ENCODE measurements at places on chromosomes 2 and 18.

GRCh38 chr2:120826716-120827410 lies 91.2 kb downstream of the GLI2 start:
- DNase-seq = no peak

DNA sequence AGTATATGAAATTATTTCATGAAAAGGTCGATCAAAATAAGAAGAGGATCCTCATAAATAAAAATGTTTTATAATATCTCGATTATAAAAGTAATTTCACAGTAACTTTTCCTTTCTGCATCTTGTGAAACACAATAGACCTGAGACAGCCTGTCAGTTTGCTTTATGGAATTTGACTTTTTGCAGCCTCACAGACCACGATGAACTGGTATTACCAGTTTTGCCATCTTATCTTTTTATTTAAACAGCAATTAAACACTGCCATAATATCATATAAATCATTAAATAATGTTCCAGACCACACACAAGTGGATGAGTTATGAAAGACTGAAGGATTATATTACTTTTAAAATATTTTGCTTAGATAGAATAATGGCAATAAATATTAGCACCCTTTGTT lies 10.7 kb upstream of the GALNT3 start:
- DNase-seq = no peak

DNA sequence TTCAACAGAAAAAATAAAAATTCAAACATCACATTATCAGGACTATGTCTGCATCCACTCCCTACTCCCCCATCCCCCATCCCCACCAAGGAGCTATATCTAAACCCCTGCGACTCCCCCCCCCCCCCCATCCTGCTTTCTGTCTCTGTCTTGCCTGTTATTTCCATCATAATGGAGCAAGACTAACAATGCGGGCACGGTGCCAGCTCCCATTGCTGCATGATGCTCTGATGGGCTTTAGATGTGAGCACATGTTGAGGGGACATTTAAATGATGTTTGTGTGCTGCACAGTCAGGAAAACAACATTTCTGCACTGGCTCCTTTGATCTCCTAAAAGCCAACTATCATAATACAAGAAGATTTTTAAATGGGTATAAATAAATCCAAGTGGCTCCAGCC lies 644.2 kb upstream of the SETBP1 start:
- DNase-seq = no peak

GRCh38 chr2:15893689-15894480 lies 46.5 kb upstream of the MYCN start:
- DNase-seq = no peak

- DNase-seq = no peak
Observed at GRCh38 chr2:101741775-101742520, 44.4 kb downstream of the MAP4K4 start.

- no peak for DNase-seq
Observed at GRCh38 chr2:117686699-117687098, 127.8 kb upstream of the DDX18 start.

DNA sequence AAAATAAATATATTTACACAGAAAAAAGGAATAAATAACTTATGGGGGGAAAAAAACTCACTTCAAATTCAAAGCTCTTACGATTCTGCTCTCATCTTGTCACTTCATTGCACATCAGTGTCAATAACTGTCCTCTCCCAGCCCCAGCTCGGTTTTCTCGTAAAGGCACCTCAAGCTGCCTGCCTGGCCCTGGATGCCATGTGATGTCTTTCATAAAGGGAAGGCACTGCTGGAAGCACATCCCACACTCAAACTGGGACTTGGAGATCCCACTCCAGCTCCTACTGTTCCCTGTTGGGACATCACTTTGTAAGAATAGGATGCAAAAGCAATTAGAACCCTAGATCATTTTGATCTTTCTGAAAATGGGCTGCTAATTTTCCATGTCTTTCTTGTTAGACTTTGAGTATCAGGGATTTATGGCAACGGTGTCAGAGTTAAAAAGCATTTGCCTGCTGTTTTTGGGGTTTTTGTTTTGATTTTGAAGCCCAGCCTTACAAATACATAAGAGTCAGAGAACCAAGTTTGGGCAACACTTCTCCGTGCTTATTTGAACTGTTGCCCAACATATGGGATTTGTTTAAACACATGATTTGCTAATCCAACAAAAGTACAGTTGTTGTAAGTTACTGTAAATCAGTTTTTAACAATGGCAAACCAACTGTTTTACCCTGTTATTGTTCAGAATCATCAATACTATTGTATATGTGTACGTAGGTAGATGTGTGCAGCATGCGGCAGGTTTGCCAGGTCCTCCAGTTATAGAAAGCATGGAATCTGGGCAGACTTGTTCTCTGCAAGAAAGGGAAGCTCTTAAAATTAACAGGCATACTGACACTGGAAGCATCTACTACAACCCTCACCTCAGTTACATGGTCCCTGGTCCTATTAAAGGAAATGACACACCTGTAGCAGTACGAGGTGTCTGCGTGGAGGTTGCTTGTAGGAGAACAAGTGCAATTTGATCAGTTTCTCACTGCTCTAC lies 20.6 kb downstream of the SERTAD2 start:
- DNase-seq = no peak

DNA sequence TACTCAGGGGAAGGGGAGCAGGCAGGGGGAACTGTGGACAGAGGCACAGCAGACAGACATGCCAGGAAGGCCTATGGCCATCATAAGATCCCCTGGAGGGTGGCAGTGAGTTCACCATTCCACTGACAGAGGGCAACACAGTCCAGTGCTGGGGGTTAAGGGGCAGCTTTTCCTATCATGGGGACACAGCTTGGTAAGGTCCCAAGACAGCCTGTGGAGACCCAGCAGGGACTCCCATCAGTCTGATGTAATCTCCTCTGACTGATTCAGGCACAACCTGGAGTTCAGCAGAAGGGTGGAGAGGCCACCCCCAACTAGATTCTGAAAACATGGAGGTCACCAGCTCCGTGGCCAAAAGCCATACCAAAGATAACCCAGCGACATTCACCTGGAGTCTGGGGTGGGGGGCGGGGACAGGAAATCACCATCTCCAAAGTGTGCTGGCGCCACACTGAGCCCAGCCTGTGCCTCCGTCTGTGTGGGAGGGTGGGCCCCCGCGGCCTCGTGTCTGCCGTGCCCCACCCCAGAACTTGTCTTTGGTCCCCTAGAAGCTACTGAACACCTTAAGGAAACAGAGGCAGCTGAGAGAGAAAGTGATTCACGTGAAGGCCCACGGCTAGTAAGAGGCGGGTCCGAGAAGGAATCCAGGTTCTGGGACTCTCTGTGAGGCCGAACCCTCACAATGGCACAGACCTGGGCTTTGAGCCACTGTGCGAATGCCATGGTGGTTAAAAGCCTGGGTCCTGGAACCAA lies 28.6 kb downstream of the DNMT3A start:
- no peak for DNase-seq

- no peak for DNase-seq
Observed at GRCh38 chr2:161919873-161920272, 154.1 kb downstream of the DPP4 start.

DNA sequence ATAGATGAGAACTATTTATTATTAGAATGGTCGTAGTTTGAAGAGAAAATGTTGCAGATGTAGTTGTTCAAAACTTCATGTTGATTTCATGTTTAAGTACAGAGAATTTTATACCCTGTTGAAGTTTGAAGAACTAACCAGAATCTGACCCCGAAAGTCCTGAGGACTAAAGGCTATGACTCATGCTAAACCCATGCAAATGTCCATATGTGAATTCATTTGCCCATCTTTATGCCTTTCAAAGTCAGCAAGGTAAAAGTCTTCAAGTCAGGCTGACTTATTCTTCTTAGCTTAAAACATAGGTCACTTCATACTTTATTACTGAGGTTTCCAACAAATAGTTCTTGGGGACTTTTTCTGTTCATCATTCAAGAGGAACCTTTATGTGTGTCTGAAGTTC lies 185.5 kb downstream of the CCDC85A start:
- DNase-seq = no peak

DNA sequence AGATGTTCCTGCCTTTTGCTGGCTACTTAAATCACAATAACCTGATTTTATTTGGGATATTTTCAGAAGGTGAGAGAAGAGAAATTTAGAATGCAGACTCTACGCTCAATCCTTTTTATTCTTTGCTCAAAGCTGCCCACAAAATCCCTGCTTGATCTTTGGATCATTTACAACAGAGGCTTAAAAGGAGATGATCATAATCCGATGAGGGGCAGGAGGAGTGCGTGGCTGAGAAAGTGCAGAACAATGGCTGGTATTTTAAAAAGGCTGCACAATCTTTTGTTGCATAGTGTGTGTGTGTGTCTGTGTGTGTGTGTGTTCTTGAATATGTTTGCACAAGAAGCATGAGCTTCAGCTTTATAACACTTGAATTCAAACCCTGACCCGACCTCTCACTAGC lies 256.3 kb upstream of the MYT1L start:
- DNase-seq = no peak

GRCh38 chr2:234705108-234705507 lies 208.2 kb upstream of the ARL4C start:
- DNase-seq = no peak

DNA sequence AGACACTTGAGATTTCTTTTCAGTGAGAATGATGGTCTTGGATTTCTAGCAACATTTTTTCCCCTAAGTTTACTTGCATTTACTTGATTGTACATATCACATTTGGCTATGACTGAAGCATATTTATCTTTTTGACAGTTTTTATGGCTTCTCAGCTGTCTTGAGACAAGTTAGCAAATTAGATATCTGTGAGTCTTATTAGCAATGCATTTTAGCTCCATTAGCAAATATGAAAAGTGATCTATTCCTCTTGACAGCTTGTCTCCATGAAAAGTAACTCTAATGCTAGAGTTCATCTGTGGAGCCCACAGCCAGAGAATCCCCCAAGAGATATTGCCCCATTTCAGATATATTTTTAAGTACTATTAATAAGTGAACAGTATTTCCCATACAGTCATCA lies 72.1 kb upstream of the FAM237A start:
- DNase-seq = no peak
